ENCODE measurements at places on chromosomes 5 and 9.
A peak's percentile ranks its signal among the peaks of the same experiment; 100 is the strongest.

GRCh38 chr5:14599476-14600127 is 18.0 kb downstream of the OTULINL start:
- DNase-seq: no peak

DNA sequence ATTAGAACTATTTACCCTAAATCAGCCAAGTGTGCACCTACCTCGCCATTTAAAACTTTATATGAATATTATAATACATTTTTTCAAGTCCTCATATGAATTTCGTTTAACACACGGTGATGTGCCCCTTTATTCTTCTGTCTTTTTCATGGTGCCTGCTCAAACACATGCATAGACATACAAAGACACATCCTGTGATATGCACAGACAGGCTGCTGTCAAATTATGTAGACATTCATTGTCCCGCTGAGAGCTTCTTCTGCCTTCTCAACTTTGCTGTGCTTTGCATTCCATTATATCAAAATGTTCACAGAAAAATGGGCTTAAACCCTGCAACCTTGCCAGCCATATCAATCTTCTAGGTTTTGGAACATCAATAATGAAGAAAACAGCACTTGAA is 193.8 kb downstream of the NTRK2 start:
- no peak for DNase-seq

GRCh38 chr9:71446106-71446472 is 322.2 kb downstream of the CEMIP2 start:
- no peak for DNase-seq

DNA sequence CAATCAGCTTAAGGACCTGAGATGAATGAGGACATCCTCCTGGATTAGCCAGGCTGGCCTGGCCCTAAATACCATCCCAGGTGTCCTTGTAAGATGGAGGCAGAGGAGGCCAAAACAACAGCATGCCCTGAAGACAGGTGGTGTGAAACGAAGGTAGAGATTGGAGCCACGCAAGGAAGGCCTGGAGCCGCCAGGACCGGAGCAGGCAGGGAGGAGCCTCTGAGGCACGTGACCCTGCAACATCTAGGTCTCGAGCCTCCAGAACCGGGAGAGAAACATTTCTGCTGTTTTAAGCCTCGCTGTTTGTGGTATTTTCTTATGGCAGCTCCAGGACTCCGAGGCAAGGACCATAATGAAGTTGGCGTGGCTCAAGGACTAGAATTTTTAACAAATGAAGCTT is 9.7 kb upstream of the COL5A1 start:
- no peak for DNase-seq

DNA sequence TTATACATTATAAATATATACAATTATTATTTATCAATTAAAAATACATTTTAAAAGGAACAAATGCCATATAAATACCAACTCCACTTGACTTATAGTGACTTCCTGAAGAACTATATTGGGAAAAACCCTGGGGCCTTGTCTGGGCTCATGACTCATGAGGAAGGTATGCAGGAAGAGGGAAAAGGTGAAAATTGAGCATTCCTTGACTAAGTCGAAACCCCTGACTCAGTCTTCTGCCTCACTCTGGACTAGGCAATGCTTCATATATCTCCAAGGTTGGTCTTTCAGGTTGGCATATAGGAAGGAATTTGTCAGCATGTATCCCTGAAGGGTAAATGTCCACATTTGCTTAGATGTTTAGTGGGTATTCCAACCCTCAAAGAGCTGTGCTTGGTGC is 78.5 kb downstream of the SH3TC2 start:
- DNase-seq: no peak

- DNase-seq: peak; percentile 10
These were observed 3.9 kb upstream of the GNAQ start for GRCh38 chr9:78035383-78035993.

DNA sequence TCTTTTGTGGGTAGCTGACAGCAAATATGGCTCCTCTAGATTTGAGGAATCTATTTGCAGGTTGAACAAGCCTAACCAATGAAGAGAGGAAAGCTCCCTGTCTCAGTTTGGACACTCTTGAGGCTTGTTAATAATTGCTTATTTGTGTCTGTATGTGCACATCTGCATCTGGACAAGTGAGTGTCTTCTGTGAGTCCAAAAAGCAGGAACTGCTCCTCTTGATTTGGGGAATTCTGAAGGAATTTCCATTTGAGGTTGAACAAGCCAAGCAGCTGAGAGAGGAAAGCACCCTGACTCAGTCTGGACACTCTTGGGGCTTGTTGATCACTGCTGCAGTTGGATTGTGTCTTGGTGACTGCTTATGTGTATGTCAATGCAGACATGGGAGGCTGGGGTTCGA is 211.6 kb downstream of the DTWD2 start:
- DNase-seq: no peak

DNA sequence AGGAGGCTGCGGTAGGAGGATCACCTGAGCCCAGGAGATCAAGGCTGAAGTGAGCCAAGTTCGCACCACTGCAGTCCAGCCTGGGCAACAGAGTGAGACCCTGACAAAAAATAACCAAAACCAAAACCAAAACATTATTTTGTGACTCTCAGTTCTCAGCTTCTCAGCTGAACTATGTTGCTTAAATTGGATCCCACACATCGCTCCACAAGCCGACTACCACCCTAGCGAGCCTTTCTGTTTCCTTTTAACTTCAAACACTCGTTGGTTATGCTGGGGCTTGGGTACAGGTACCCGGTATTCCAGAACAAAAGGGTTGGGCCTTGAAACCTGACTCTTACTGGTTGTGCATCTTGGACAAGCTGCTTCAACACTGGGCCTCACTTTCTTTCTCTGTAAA is 3.8 kb upstream of the PTGS1 start:
- DNase-seq: no peak

DNA sequence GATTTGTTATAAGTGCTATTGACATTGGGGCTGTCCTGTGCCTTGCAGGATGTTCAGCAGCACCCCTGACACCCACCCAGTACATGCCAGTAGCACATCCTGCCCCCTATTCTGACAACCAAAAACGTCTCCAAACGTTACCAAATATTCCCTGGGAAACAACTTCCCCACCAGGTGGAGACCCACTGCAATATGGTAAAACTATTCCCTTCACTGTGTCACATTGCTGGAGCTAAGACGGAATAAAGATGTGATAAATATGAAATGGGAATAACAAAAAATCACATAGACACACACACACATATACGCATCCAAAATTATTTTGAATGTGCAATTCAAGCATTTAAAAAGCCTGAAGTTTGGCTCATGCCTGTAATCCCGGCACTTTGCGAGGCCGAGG is 874.3 kb upstream of the DMAC1 start:
- no peak for DNase-seq

DNA sequence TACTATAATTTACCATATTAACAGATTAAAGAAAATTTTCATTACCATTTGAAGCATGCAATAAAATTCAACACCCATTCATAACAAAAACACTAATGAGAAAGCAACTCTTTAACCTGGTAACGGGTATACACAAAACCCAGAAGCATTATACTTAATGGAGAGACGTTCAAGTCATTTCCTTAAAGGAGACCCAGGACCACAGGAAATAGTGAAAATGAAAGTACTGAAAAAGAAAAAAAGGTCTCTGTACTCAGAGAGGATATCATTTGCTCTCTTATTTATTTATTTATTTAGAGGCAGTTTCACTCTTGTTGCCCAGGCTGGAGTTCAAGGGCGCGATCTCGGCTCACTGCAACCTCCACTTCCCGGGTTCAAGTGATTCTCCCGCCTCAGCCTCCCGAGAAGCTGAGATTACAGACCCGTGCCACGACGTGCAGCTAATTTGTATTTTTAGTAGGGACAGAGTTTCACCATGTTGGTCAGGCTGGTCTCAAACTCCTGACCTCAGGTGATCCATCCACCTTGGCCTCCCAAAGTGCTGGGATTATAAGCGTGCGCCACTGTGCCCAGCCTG is 61.6 kb downstream of the SETX start:
- no peak for DNase-seq

DNA sequence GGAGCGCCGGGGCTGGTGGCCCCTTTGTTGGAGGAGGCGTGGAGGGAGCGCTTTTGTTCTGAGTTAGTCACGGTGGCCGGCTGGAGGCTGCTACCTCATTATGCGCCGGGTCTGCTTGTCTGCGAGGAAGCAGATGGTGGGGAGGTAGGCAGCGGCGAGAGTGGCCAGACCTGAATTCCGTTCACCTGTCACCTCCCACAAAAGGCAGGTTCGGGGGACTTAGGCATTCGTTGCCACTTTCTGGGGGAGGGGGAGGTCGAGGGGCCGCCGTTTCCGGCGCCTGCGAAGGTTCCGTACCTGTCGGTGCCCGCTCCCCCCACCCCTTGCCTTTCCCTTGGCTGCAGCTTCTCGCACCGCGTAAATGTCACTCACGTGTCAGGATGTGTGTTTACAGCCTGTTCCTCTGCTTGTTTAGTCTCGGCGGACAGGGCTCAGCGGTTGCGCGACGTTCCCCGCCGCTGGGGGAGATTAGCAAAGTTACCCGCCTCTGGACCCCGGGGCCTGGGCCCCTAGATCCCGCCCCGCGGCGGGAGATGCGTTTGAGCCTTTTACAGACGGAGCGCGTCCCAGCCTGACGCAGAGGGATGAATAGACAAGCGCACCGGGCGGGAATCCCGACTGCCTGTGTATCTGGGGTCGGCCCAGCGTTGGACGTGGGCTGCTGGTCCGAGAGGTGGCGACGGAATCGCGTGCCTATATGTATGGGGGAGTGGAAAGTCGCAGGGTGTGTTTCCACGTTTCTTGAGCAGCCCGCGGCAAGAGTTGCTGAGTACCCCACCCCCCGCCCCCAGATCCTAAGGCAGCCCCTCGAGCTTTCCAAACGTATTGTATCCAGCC is 2.7 kb upstream of the LHX2 start:
- no peak for DNase-seq

GRCh38 chr5:69184621-69185020 is 4.8 kb upstream of the CENPH start:
- no peak for DNase-seq

All from activated naive CD4-positive, alpha-beta T cell (primary cell).